Osteoblast (primary cell): ENCODE measurements at places on chromosomes 6 and 20. TPM values are rescaled to one million over a fixed set of nuclear protein-coding genes. Genes with fewer than 3 reads are reported as not detected.

PLA2G7 gene
- 0.36 TPM in 1 of 2 replicates, not detected in the other for total RNA-seq

POU5F1 gene
- 0.29 and 2.5 TPM in 2 replicates for total RNA-seq

TMEM14A gene
- 15.6 and 19.9 TPM in 2 replicates for total RNA-seq

MRAP2 gene
- total RNA-seq = 4.1 and 5.1 TPM in 2 replicates

UNC93A gene
- not detected in 2 replicates for total RNA-seq

TAP1 gene
- 42.3 and 43.6 TPM in 2 replicates for total RNA-seq

TNFRSF21 gene
- total RNA-seq = 1.4 and 2.1 TPM in 2 replicates

PTCRA gene
- total RNA-seq = not detected in 2 replicates

CEP162 gene
- 17.0 and 17.4 TPM in 2 replicates for total RNA-seq

RSPO4 gene
- total RNA-seq = not detected in 2 replicates

SLC52A3 gene
- not detected in 2 replicates for total RNA-seq

DSP gene
- 84.0 and 119 TPM in 2 replicates for total RNA-seq

DYNLT2 gene
- total RNA-seq = 1.8 and 2.2 TPM in 2 replicates

FOXQ1 gene
- total RNA-seq = 0.59 and 2.5 TPM in 2 replicates

NKAPL gene
- total RNA-seq = 1.1 and 1.2 TPM in 2 replicates

CRIP3 gene
- 0.59 TPM in 1 of 2 replicates, not detected in the other for total RNA-seq

GNAS-AS1 gene
- 0.72 and 1.5 TPM in 2 replicates for total RNA-seq

SCRT2 gene
- not detected in 2 replicates for total RNA-seq

HUS1B gene
- 0.59 and 0.72 TPM in 2 replicates for total RNA-seq

IP6K3 gene
- under 0.01 and 0.29 TPM in 2 replicates for total RNA-seq

CYP39A1 gene
- total RNA-seq = 4.1 and 4.3 TPM in 2 replicates

FOXF2 gene
- total RNA-seq = 1.1 and 2.1 TPM in 2 replicates

CALHM5 gene
- 14.8 and 16.2 TPM in 2 replicates for total RNA-seq

SLC22A3 gene
- 18.9 and 22.1 TPM in 2 replicates for total RNA-seq

SAMD3 gene
- total RNA-seq = 0.72 and 3.5 TPM in 2 replicates

TREML4 gene
- not detected in 2 replicates for total RNA-seq

LSM2 gene
- 18.3 and 22.4 TPM in 2 replicates for total RNA-seq

RPS6KA2 gene
- 112 and 113 TPM in 2 replicates for total RNA-seq

SIRPD gene
- total RNA-seq = not detected in 2 replicates

SLC17A1 gene
- not detected in 2 replicates for total RNA-seq

HRH3 gene
- total RNA-seq = not detected in 2 replicates

SH3BGRL2 gene
- total RNA-seq = 2.2 and 2.7 TPM in 2 replicates

FAM83C gene
- not detected in 2 replicates for total RNA-seq

SERAC1 gene
- 33.7 and 35.1 TPM in 2 replicates for total RNA-seq

SRMS gene
- total RNA-seq = not detected in 2 replicates

BPIFB2 gene
- not detected in 2 replicates for total RNA-seq

TSBP1 gene
- not detected in 2 replicates for total RNA-seq

APCDD1L gene
- total RNA-seq = 16.3 and 16.5 TPM in 2 replicates

SOX12 gene
- 6.2 and 6.9 TPM in 2 replicates for total RNA-seq

HLA-DRB1 gene
- 1.1 and 19.7 TPM in 2 replicates for total RNA-seq

BMP6 gene
- total RNA-seq = 0.59 and 0.72 TPM in 2 replicates

ANGPT4 gene
- total RNA-seq = under 0.01 TPM in 2 replicates

CTAGE9 gene
- not detected in 2 replicates for total RNA-seq

MRS2 gene
- 22.7 and 23.5 TPM in 2 replicates for total RNA-seq
